GM10248 (cell line): ENCODE measurements at places on chromosomes 7 and 10.
A peak's percentile ranks its signal among the peaks of the same experiment; 100 is the strongest.

GRCh38 chr7:51102828-51103227 is 213.8 kb downstream of the COBL start:
- DNase-seq: no peak

GRCh38 chr7:29288181-29289091 is 93.9 kb downstream of the CHN2 start:
- DNase-seq: no peak

DNA sequence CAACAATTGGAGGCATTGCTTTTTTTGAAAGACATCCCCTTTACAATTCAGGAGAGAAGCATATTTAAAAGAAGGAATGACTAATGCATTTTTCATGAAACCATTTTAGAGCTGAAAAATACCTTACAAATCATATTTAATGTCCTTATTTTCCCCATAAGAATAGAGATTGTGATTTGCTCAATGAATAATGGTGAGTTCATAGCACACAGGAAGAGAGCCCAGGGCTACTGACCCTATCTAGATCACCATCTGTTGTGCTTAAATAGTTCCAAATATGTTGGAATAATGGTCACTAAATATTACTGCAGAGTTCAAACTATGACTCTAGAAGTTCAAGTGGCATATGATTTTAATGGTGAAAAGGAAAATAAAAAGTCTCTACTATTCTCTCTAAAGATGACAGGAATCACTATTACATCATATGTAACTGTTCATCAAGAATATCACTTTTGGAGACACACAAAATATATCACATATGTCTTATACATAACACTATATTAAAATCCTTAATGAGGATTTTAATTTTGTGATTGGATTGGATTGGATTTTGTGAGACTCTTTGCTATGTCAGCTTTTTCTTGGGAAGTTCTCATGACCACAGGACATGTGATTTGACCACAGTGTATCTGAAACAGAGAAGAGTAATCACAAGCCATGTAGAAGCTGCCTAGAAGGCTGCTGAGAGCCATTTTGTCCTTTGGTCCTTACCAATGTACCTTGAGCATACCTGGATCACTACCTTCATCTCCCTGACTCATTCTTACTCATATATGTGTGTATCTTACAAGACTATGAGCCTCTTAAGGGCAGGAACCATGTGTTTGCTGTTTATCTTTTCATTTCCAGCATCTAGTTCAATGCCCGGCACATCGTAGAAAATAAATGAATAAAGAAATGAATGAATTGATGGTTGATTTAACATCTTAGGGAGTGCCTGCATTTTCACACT is 26.4 kb downstream of the SLC16A9 start:
- no peak for DNase-seq

DNA sequence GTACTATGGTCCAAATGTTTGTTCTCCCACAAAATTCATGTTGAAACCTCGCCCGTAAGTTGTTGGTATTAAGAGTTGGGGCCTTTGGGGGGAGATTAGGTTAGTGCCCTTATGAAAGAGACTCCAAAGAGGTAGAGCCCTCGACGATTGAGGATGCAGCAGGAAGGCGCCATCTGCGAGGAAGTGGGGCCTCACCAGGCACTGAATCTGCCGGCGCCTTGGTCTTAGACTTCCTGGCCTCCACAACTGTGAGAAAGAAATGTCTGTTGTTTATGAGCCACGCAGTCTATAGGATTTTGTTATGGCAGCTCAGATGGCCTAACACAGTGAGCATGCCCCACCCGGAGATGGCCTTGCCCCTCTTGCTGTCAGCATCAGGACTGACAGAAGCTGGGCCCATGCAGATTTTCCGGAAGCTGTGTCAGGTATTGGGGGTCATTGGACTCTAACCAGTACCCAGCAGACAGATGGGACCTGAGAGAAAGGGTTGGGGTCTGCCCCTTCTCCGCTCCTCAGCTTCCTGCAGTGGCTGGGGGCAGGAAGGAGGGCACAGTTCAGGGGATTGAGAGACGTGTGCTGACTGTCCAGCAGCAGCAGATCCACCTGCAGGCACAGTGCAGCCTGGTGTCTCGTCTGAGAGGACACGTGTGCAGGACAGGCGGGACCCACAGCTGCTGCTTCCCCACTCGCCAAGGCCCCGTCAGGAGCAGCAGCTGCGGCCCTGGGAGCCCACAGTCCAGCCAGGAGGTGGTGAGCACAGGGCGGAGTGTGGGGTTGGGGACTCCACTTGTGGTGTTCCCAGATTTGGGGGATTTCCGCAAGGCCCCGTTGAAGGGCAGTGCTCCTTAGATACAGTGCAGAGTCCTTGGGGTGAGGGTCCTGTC is 47.8 kb downstream of the MGMT start:
- DNase-seq: no peak

DNA sequence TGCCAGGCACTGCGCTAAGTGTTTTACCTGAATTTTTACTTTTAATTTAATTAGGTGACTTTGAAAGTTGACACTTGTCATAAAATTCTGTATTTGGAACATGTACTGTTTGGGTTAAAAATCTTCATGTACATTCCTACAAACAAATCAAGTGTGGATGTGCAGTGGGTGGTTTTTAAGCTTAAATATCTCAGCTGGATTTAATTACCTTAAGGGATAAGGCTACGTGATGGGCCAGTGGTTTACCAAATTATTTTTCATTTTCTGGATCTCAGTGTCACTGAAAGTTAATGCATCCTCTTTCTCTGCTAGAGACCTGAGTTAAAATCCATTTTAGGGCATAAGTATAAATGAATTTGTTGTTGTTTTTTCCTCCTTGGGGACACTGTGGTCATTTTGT is 51.1 kb downstream of the EXOC4 start:
- DNase-seq: no peak

DNA sequence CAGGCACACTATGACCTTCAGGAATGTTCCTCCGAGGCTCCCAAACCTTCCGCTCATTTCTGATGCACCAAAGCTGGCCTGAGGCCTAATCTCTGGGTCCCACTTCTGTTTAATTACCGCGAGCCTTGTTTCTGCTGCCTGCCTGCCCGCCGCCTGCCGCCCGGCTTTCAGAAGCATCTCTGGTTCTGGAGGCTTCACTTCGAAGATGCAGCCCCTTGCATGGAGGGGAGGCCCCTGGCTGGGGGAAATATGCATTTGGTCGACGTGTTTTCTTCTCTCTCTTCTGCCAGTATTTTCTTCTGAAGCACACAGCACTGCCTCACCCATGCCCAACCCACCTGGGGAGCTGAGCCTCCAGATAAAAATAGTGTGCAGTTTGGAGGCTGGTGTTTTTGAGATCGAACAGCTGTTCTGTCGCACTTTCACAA is 166.9 kb downstream of the PAXIP1 start:
- no peak for DNase-seq

DNA sequence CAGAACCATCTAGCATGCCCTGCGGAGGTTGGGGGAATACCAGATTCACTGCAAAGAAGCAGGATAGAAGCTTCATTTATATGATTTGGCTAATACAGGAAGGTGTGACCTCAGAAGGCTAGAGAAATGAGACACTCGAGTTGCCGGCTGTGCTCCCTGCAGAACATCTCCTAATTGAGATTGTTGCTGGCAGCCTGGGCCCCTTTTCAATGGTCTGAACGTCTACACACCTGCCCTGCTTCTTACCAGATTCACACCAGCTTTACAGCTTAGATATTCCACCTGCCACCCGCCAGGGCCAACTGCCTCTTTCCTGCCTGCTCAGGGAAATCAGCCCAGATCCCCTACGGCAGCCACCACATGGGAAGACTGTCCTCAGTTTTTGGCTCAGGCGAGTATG is 475.3 kb upstream of the AUTS2 start:
- no peak for DNase-seq

DNA sequence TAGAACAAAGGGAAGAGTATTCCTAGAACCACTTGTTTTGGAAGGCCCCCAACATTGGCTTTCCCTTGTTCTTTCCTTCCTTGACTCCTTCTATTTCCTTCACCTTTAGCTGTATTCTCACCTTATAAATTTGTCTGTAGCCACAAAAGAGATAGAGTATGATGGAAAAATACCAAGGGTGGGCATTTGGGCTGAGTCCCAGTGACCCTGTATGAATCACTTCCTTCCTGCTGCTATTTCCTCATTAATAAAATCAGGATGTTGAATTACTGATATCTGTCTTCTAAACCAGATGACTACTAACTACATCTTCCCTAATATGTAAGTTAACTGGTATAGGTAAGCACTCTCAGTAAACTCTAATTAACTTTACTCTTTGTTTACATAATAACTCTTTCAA is 55.1 kb downstream of the IFIT5 start:
- no peak for DNase-seq

DNA sequence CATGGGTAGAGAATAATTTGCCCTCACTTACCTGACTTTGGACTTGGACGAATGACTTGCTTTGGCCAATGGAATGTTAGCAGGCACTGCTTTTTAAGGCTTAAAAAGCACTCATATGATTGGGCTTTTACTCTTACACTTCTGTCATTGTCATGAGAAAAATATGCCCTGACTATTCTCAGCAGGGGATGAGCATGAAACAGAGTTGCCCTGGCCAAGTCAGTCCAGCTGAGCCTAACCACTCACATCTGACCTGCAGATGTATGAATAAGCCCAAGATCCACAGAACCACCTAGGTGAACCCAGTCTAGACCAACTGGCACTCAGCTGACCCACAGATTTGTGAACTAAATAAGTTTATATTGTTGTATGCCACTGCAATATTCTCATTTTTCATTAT is 573.5 kb downstream of the TNS3 start:
- DNase-seq: no peak

- DNase-seq: peak; percentile 51
These were observed 11.9 kb downstream of the RGR start for GRCh38 chr10:84256510-84257342.

DNA sequence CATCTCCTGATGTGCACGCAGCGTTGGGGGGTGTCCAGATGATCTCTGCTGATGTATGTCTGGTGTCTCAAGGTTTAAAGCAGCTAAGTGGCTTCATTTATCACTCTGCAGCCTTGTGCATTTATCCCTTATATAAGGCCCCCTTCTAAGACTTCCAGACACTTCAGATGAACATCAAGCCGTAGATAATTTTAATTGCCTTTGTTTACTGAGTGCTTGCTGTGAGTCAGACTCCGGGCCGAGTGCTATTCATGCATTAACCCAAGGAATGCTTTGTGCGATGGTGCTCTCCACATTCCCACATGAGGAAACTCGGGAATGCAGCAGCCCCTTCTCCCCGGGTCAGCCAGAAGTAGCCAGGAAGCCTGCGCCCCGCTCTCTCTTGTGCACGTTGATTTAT is 328.6 kb upstream of the COBL start:
- no peak for DNase-seq

DNA sequence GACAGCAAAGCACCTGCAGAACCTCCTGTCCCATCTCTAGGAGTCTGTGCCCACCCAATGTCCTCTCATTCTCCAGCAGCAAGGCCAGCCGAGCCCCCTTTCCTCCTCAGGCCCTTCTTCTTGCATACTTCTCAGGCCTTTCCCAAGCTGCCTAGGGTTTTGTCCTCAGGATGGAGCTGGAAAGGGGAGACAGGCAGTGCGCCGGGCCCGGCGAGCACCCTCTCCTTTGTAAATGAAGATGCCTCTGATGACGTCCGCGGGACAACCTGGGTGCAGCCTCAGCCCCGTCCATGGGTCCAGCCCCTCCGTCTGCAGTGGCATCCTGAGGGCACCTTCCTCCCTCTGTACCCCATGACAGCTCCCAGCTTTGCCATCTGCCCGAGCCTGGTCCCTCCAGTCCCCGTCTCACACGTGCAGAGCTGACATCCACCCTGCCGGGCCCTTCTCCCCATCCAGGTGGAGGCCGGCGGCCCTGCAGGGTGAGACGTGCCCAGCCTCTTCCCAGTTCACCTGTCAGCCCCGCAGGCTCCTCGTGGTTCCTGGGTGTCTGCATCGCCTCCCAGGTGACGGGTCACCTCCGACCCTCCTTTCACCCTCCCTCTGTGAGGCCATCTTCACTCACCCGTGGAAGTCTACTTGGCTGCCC is 36.4 kb downstream of the JAKMIP3 start:
- DNase-seq: no peak

DNA sequence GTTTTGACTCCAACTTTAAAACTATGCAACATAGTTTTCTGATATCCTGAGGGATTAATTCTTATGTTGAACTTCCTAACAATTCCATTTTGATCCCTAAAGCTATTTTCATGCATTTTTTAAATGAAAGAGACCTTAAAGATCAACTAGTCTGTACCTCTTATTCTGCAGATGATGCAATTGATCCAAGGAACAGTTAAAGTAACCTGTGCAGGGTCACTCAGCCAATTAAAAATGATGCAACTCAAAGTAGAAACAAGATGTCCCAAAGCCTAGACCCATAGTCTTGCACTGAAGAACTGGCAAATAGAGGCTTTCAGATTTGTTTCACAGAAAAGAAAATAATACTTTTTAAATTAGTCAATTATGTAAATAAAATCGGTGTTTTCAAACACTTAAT is 86.3 kb downstream of the IMMP2L start:
- no peak for DNase-seq

- no peak for DNase-seq
These were observed 105.1 kb upstream of the TCF7L2 start for GRCh38 chr10:112844681-112845544.

DNA sequence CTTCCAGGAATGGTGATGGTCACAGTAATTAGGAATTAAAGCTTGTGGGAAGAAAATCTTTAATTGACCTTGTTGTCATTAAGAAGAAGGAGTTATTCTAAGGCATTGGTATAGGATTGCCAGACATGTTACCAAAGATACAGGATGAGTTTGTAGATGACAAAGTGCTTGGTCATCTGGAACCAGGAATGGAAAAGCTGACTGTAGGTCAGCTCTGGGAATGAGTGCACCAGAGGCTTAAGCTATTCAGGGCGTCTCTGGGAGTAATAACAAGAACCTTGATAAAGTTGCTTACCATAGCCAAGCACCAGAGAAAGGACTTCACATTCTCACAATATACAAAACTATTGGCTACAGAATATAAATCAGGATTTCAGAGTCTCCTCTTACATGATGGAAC is 89.0 kb downstream of the PHTF2 start:
- DNase-seq: no peak

DNA sequence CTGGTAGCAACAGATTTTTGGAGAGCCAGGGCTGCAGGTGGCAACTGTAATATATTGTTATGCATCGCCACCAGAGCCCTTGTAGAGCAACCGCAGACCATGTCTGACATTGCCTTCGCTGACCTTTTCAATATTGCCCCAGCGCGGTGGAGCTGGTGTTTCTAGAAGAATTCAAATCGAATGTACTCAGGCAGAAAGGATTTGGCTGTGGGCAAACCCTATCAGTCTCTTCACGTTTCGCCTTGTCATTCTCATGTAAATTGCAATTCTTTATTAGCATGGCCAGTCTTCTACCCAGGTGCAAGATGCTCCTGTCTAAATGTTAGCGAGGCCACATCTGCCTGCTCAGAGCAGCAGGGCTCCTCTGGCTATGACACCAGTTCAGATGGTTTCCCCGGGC is 490.2 kb upstream of the AUTS2 start:
- DNase-seq: no peak

GRCh38 chr7:2313450-2314208 is 612 bp downstream of the SNX8 start:
- no peak for DNase-seq

GRCh38 chr10:36676756-36677430 is 448.5 kb upstream of the ANKRD30A start:
- DNase-seq: no peak
